Effector memory CD8-positive, alpha-beta T cell (primary cell): ENCODE measurements at places on chromosomes 5 and 9.

GRCh38 chr9:34652602-34653000 is 616 bp downstream of the IL11RA start:
- H3K27ac ChIP-seq = no peak overlapping the region
- H3K4me3 ChIP-seq = peak overlapping the region; percentile 0
- peaks cover 31% of the 10 kb centered on the region for H3K36me3 ChIP-seq
- peaks cover 31% of the 10 kb centered on the region for H3K4me1 ChIP-seq
- H3K27me3 ChIP-seq = no peaks in the 10 kb centered on the region

GRCh38 chr5:178818094-178818493 is 41.7 kb upstream of the ZNF354B start:
- no peak overlapping the region for H3K4me3 ChIP-seq
- H3K4me1 ChIP-seq = no peaks in the 10 kb centered on the region
- peaks cover 28% of the 10 kb centered on the region for H3K27me3 ChIP-seq
- H3K36me3 ChIP-seq = peaks cover 2% of the 10 kb centered on the region

DNA sequence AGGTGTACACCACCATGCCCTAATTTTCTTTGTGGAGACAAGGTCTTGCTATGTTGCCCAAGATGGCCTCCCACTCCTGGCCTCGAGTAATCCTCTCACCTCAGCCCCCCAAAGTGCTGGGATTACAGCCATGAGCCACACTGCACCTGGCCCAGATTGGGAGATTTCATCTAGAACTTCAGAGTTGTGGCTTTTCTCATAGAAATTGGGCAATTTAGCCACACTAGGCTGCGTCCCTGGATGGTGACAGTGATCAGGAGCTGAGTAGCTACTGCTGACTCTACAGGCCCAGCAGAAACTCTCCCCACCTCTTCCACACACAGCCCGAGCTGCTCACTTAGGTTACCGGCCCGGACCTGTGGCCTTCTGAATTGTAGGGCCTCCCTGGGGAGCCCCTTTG is 7.7 kb downstream of the PFN3 start:
- no peak for DNase-seq
- H3K4me3 ChIP-seq = no peak overlapping the region
- no peaks in the 10 kb centered on the region for H3K36me3 ChIP-seq
- peaks cover 36% of the 10 kb centered on the region for H3K4me1 ChIP-seq
- no peaks in the 10 kb centered on the region for H3K27me3 ChIP-seq

DNA sequence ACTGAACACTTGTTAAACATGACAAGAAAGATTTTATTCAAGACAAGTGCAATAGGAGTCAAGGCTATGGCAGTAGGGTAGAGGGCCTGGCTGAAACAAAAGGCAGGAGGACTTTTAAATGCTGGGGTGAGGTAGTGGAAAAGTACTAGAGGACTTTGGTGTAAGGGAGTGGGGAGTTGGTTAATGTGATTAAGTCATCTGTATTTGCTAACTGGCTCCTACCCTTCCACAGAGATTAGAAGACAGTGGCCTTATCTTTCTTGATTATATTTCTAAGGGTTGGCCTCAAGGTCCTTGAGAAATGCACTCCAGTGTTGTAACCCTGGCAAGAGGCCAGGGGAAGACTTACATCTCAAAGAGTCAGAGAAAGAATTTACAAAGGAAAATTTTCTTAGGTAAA is 160.2 kb upstream of the FTMT start:
- H3K36me3 ChIP-seq = no peaks in the 10 kb centered on the region
- no peak overlapping the region for H3K4me3 ChIP-seq
- DNase-seq = no peak
- no peaks in the 10 kb centered on the region for H3K4me1 ChIP-seq
- no peaks in the 10 kb centered on the region for H3K27me3 ChIP-seq

DNA sequence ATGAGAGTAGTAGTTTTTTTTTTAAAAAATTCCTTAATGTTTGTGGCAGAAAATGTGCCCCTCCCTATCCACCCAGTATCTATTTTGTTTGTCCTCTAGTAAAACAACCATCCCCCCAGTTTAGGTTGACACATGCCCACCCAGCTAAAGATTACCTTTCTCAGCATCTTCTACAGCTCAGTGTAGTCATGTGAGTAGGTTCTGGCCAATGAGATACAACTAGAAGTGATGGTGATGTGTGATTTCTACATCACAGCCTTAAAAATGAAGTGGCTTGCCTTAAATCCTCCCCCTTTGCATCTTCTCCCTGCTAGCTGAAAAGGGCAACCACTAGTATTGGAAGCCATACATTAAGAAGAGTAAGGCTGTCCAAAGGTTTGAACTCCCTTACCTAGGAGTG is 14.9 kb downstream of the CHD1 start:
- peaks cover 73% of the 10 kb centered on the region for H3K36me3 ChIP-seq
- H3K4me1 ChIP-seq = peaks cover 61% of the 10 kb centered on the region
- no peak for DNase-seq
- H3K27ac ChIP-seq = no peak overlapping the region

GRCh38 chr5:154945695-154946301 is 4.9 kb downstream of the MRPL22 start:
- H3K36me3 ChIP-seq = peaks cover 8% of the 10 kb centered on the region
- peaks cover 40% of the 10 kb centered on the region for H3K4me1 ChIP-seq
- H3K4me3 ChIP-seq = no peak overlapping the region

DNA sequence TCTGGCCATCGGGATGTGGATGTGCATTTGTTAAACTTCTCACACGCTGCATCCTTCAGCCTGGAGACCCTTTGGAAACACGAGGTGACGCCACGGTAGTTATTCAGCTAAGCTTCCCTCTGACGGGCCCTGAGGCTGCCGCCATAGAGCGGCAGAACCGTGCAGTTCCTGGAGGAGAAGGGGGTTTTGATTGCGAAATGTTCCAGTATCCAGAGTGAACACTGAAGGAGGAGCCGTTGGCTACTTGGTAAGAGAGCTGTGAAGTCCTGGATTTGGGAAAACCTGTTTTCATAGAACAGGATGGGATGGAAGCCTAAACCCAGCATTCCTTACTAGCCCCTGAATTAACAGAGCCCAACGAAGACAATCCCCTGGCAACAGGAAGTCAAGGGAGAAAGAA is 23.0 kb upstream of the EXOC3 start:
- H3K27me3 ChIP-seq = no peaks in the 10 kb centered on the region
- no peak overlapping the region for H3K27ac ChIP-seq
- no peaks in the 10 kb centered on the region for H3K36me3 ChIP-seq
- H3K4me3 ChIP-seq = no peak overlapping the region
- H3K4me1 ChIP-seq = no peaks in the 10 kb centered on the region
- no peak for DNase-seq

GRCh38 chr9:112315331-112316257 is 17.8 kb downstream of the PTBP3 start:
- DNase-seq = no peak
- peaks cover 45% of the 10 kb centered on the region for H3K4me1 ChIP-seq
- peaks cover 15% of the 10 kb centered on the region for H3K36me3 ChIP-seq
- H3K27ac ChIP-seq = peak overlapping the region; percentile 77

DNA sequence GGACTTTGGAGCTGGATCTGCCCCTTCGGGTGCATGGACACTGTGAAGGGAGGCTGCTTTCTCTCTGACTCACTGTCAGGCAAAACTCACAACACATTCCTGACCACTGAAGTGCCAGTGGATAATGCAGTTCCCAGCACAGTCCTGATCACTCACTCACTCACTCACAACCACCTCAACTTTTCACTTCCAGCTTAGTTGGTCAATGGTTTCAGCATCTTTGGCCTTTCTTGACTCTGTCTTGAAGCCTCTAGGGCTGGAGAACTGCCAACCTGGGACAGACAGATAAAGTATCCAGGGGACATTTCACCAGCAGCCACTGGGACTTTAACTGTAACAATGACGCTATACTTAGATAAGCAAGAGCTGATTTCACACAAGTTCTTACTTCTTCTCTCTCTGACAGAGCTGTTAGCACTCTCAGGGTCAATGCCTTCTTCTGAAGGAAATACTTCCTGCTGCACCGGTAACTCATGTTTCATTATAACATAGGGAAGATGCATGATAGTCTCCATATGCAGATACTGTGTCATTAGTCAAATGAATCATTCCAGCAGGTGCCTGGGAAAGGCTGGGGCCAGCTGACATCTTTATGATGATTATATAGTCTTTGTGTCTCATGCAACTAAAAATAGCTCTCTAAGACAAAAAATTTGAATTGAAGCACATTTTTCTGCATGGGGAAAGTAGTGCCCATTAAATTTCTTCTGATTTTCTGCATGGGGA is 499.0 kb downstream of the SEMA5A start:
- no peaks in the 10 kb centered on the region for H3K4me1 ChIP-seq
- no peaks in the 10 kb centered on the region for H3K36me3 ChIP-seq
- DNase-seq = no peak
- H3K27me3 ChIP-seq = no peaks in the 10 kb centered on the region
- H3K4me3 ChIP-seq = no peak overlapping the region
- H3K27ac ChIP-seq = no peak overlapping the region

- peaks cover 23% of the 10 kb centered on the region for H3K27me3 ChIP-seq
- no peak overlapping the region for H3K4me3 ChIP-seq
- DNase-seq = no peak
- peaks cover 19% of the 10 kb centered on the region for H3K4me1 ChIP-seq
- no peaks in the 10 kb centered on the region for H3K36me3 ChIP-seq
These were observed 46.5 kb downstream of the CXXC5 start for GRCh38 chr5:139694556-139695177.

- DNase-seq = peak; percentile 96
- H3K27me3 ChIP-seq = no peaks in the 10 kb centered on the region
- H3K4me3 ChIP-seq = peak within 1 kb of the TSS; percentile 93
- H3K4me1 ChIP-seq = peaks cover 12% of the 10 kb centered on the region
- peaks cover 25% of the 10 kb centered on the region for H3K36me3 ChIP-seq
- H3K27ac ChIP-seq = peak within 1 kb of the TSS; percentile 98
These were observed at the start of gene CYSTM1 for GRCh38 chr5:140174465-140175366. Gene CYSTM1, plus strand, starts transcription at chr5:140175188. Its CDS starts 19,278 bp downstream, at chr5:140194466.

- DNase-seq = no peak
- peaks cover 58% of the 10 kb centered on the region for H3K27me3 ChIP-seq
- H3K4me3 ChIP-seq = no peak overlapping the region
- no peak overlapping the region for H3K27ac ChIP-seq
These were observed 139.7 kb downstream of the LRRC70 start for GRCh38 chr5:62718324-62718723.

- peaks cover 3% of the 10 kb centered on the region for H3K36me3 ChIP-seq
- no peaks in the 10 kb centered on the region for H3K4me1 ChIP-seq
- no peak overlapping the region for H3K27ac ChIP-seq
- no peak for DNase-seq
- no peak overlapping the region for H3K4me3 ChIP-seq
These were observed 66.9 kb upstream of the EPB41L4A start for GRCh38 chr5:112485934-112486355.

DNA sequence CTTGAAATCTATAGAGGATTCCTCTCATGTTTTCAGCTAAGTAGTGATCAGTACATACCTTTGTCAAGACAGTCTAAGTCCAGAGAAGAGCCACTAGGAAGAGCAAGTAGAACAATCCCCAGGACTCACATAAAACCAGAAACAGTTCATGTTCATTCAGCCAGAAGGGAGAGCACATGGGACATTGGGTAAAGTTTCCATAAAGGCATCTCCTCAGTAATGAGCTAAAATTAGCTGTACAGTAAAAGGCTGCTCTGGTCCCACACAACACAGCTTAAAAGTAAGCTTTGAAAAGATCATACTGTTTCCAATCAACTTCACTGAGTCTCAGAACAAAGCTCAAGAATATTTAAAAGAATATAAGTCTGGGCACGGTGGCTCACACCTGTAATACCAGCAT is 32.4 kb downstream of the HOMER1 start:
- no peaks in the 10 kb centered on the region for H3K4me1 ChIP-seq
- H3K27me3 ChIP-seq = no peaks in the 10 kb centered on the region
- no peaks in the 10 kb centered on the region for H3K36me3 ChIP-seq
- DNase-seq = no peak

DNA sequence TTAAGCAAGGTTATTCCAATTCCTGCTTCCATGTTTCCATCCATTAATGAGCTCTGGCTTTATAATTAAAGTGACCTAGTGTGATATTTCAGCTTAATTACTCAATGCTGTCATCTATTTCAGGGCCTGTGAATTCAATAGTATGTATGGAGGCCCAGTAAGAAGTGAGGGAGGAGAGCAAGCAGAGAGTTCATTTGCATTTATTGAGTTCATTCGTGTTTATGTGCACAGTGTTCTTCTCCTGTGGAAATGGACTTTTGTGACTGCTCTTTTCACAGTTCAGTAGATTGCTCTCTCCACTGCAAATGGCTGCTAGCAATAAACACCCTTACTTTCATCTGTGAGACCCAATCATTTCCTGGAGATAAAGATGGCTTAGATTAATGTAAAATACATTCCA is 130.9 kb downstream of the CEMIP2 start:
- no peak overlapping the region for H3K27ac ChIP-seq
- H3K27me3 ChIP-seq = peaks cover 6% of the 10 kb centered on the region
- DNase-seq = no peak
- peaks cover 18% of the 10 kb centered on the region for H3K4me1 ChIP-seq

GRCh38 chr5:143023411-143024096 is 253.4 kb downstream of the ARHGAP26 start:
- peak overlapping the region; percentile 72 for H3K27ac ChIP-seq
- DNase-seq = no peak
- peak overlapping the region; percentile 23 for H3K4me3 ChIP-seq
- H3K4me1 ChIP-seq = peaks cover 26% of the 10 kb centered on the region

GRCh38 chr9:115849679-115850412 is 303.7 kb upstream of the PAPPA start:
- DNase-seq = no peak
- H3K27ac ChIP-seq = no peak overlapping the region
- H3K36me3 ChIP-seq = no peaks in the 10 kb centered on the region

GRCh38 chr5:124909734-124910133 is 163.3 kb upstream of the ZNF608 start:
- no peaks in the 10 kb centered on the region for H3K36me3 ChIP-seq
- no peaks in the 10 kb centered on the region for H3K27me3 ChIP-seq
- no peak overlapping the region for H3K4me3 ChIP-seq
- no peak overlapping the region for H3K27ac ChIP-seq

DNA sequence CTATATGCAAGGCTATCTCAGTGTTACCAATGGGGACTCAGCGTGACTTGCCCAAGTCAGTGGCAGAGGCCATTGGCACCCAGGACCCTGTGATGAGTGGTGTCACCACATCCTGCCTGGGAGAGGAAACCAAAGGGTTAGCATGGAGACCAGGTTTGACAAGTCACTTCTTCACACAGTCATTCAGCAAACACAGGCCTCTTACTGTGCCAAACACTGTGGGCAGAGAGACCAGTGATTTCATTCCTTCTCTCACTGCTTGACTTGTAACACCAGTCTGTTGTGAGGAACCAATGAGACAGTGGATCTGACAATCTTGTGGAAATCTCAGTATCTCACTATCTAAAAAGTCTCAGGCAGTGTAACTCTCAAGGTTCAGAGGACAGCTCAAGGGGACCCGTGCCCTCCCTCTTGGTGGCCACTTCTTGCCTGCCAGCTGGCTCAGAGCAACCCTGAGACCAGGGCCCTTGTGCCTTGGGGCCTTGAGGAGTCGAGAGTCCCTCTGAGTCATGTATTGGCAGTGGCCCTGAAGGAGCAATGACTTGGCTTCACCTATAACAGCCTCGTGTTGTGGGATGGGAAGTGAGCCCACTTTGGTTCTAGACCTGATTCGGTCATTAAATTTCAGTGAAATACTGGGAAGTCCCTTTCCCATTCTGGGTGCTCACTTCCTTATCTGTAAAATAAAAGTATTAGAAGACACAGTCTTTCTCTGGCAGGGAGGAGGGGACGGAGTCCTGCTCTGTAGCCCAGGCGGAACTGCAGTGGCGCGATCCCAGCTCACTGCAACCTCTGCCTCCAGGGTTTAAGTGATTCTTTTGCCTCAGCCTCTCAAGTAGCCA is 1.6 kb downstream of the FABP6 start:
- H3K27me3 ChIP-seq = peaks cover 14% of the 10 kb centered on the region
- no peak for DNase-seq
- no peak overlapping the region for H3K27ac ChIP-seq
- H3K4me3 ChIP-seq = no peak overlapping the region
- no peaks in the 10 kb centered on the region for H3K36me3 ChIP-seq
- H3K4me1 ChIP-seq = no peaks in the 10 kb centered on the region
